NCI-H226 (cell line): ENCODE measurements at places on chromosomes 7 and 10.

- DNase-seq, result no peak
Measured at GRCh38 chr10:46239247-46239646, 47.5 kb upstream of the ANTXRL start.

GRCh38 chr10:11387551-11388222, 223.8 kb downstream of the USP6NL start:
- no peak for DNase-seq

GRCh38 chr7:51029131-51029530, 246.4 kb upstream of the GRB10 start:
- no peak for DNase-seq

GRCh38 chr7:155410431-155410830, 47.5 kb upstream of the EN2 start:
- DNase-seq, result no peak

DNA sequence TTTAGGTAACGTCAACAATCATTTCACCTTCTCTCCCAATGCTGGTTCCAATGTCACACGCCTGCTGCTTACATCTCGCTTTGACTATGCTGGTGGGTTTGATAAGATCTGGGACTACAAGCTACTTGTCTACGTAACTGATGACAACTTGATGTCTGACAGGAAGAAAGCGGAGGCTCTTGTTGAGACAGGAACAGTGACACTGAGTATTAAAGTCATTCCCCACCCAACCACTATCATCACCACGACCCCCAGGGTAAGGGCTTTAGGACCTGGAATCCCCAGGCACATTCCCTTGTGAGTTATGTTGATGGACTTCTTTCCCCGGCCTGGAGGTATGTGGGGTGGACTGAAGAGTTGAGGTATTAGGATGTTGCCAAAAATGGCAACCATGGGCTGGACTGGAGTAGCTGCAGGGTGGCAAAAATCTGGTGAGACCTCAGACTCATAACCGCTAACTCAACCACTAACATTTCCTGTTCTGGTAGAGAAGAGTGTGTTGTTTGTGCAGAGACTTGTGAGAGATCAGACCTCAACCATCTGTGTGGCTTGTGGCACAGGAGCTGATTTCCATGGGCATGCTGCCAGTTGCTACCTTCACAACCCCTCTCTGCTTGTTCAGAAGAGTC, 59.2 kb downstream of the CDHR3 start:
- DNase-seq, result no peak

DNA sequence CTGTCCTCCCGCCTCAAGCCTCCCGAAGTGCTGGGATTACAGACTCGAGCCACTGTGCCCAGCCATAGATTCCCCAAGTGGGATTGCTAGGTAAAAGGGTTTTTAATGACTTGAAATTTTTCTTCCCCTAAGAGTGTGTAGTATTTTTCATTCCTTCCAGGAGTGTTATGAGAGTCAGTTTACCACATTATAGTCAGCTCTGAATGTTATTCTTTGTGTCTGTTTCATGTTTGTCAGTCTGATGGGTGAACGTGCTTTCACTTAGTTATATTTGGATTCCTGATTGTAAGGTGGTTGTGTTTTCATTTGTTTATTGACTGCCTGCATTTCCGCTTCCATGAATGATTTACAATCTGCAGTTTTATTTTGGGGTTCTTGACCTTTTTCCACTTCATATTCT, 6.3 kb downstream of the ZNF212 start:
- no peak for DNase-seq

DNA sequence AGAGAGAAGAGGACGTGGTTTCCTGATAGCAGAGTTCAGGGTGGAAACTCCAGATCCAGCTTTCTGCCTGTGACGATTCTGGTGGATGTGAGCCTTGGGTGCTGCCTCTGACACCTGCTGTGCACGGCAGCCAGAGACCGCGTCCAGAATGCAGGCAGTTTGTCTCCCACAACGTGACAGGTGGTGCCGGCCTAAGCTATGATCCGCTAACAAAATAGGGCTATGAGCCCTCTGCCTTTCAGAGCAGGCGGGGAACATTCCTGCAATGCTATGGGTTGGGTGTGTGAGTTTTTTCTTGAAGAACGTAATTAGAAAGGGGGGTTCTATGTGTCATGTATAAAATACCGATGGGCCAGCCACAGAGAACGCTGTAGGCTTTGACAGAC, 297.3 kb upstream of the PRKCQ start:
- DNase-seq, result no peak

DNA sequence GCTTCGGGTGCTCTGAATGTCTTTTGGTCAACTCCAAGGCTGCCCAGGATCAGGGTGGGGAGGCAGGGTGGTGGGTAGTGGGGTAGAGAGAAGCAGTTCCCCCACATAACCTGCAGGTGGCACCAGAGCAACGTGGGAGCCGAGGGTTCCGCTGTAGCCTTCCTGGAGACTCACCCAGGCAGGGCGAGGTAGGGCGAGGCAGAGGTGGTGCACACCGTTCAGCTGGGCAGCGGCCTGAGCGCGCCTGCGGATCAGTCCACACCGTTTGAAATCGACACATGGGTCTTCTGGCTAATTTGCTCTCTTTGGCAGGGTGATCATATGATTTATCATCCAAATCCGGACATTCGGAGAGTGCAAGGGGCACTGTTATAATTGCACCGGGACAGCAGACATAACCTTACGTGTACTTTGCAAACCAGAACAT, 41.4 kb upstream of the MAP3K8 start:
- DNase-seq, result peak; percentile 9

DNA sequence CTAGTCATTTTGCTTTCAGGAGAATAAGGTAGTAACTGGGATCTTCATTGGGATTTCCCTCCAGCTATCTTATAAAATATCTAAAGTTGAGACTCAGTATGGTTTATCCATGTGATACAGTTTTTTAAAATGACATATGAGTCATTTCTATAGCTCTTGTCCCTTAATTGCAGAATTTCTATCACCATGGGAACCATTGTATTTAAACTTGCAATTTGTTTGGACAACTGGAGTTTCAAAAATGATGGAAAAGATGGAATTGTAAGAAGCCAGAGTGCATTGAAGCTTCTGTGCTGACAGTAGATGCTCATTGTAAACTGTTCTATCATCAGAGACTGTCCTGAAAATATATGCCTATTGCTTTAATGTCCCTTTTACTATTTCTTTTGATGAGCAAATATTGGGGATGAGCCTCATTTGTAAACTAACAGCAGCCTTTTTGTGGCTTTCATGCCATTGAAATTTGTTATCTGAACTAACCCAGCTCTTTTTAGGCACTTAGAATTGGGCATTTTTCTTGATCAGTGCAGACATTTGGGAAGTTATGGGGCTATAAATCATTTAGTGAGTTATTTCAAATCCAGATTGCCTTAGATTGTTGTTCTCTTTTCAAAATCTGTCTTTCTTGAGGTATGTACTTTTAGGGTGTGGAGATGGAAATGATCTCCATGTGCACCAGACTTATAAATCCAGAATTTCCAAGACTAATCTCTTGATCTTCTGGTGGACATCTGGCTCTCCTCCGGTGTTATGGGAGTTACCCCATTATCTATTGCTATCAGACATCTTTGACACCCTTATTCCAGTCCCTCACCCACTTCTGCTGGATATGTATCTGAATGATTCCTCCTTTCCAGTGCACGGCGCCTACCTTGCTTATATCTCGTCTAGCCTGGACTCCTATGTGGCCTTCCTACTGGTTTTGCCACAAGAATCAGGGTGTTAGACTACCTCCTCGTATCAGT, 159.0 kb downstream of the SND1 start:
- no peak for DNase-seq

GRCh38 chr10:64175271-64175962, 654.2 kb downstream of the REEP3 start:
- no peak for DNase-seq

DNA sequence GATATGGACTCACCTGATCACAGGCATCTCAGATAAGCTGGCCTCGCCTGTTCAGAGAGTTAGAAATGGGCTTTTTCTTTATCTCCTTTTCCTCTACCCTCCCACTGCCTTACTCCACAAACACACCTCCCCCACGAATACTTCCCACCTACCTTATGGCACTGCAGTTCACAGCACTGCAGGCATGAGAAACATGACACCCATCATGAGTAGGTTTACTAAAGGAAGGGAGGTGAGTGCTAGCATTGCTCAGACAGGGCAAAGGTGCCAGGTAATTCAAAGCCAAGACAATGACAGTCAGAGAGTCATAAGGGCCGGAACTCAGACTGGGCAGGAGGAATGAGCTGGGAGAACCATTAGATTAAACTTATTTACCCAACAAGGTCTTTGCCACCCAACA, 220.6 kb downstream of the FAM107B start:
- DNase-seq, result peak; percentile 90

- DNase-seq, result no peak
Measured at GRCh38 chr7:117072620-117073118, 119.4 kb downstream of the ST7 start.

DNA sequence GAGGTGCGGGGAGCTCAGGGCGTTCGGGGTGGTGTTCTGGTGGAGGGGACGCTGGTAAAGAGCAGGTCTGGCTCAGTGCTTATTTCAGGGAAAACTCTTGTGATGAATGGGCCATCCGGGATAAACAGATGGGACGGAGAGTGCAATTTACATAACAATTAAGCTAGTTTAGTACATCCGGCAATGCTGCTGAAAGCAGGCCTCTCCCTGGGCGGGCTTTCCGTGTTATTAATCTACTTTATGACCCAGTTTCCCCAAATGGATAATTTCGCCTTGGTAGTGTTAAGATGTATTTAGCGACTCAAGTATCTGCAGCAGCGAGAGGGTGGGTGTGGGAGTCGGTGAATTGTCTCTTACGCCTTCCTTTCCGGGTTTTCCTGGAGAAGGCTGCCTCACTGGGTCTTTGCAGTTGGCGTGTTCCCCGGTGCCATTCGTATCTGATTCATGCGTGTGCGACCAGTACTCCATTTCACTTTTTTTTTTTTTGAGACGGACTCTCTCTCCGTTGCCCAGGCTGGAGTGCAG, 25.2 kb downstream of the FOXK1 start:
- no peak for DNase-seq

DNA sequence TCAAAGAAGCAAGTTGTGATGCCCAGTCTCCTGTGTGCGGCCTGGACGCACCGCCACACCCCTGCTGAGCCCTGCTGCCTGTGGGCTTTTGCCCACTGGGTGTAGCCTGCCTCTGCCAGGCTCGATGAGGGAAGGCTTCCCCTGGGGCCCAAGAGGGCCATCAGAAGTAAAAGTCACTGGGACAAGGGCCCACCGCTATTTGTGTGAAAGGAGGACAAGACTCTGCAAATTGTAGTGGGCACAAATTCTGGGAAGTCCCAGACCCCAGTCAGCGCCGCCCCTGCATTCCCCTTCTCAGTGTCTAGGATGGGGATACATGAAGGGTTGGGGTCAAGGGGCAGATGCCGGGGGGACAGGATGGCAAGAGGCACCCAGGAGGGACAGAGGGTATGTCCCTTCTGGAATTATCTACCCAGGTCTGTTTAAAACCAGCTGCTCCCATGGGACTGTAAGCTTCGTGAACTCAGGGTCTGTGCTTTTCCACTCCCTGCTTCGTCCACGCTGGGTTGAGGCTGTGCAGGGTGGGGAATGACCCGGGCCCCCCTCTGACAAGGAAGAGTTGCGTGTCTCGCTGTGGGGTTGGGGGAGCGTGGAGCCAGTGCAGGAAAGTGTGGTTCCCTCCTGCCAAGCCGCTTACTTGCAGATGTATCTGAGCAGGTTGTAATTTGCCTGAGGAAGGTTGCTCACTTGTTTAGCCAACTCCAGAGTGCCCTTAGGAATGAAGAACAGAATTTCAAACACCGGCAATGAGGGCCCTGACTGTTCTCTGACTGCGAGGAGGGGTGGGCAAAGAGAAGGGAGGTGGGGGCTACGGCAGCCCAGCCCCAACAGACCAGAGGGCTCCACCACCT, 147.2 kb downstream of the MAPK8 start:
- DNase-seq, result no peak

- no peak for DNase-seq
Measured at GRCh38 chr10:104981995-104982394, 340.9 kb downstream of the SORCS3 start.

DNA sequence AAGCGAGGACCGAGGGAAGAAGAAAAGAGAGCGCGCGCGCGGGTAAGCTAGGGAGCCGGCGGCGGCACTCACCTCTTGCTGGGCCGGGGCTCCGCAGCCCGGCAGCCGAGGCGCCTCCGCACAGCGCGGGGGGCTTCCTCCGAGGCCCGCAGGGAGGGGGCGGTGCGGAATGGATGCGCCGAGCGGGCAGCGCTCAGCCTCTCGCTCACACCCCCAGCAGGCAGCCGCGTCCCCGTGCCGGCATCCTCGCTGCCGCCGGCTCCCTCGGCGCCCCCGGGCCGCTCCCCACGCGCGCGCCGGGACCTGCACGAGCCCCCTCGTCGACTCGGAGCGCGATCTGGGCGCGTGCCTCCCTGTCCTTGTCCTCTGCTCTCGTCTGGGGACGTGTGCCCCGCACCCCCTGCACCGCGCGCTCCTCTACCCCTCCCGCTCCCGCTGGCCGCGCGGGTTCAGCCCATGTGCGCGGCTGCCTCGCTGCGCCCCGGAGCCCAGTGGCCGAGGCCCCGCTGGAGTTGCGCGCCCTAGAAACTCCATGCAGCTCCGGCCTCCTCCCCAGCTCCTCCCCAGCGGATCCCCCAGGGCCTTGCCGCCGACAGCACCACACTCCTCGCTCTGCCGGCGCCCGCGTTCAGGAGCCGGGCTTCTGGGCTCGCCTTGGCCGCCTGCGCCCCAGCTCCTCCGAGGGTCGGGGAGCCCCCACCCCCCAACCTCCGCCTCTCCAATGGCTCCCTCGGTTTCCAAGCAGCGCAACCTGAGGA, 75.3 kb downstream of the CALN1 start:
- DNase-seq, result no peak

- no peak for DNase-seq
Measured at GRCh38 chr7:11681461-11681860, 150.5 kb downstream of the THSD7A start.

DNA sequence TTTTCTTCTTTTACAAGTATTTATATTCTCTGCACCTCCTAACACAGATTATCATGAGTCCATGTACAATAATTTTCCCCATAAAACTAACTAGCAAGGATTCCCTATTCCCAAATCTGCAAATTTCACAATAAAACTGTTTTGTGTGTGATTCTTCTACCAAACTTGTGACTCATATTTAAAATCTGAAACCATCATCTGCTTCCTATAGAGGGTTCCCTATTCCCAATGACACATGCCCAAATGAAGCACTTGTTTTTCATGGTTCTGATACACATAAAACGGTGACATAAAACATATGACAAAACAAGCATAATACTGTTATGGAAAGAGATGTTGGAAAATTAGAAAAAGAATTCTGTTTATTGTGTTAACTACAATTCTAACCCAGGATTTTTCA, 657.6 kb downstream of the PARD3 start:
- DNase-seq, result no peak

DNA sequence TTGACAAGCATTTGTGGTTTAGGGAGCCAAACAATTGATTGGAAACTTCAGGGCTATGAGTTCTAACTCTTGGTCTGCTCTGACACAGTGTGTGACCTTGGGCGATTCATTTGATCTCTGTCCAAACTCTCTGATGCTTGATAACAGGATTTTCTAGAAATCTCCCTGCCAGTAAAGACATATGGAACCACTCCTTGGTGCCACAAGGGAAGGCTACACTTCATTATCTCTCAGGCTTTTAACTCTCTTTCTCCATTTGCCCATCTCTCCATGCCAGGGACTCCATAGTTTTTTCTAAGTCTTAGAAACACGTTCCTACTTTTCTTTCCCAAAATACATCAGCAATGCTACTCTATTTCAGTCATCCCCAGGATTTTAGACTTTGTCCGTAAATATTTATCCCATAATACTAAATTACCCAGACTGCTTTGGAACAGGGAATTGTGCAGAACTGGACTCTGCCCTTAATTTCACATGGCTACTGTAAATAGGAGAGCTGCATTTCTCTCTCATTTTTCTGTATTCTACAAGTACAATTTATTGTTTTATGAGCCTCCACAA, 488.2 kb downstream of the SUGCT start:
- DNase-seq, result no peak

- DNase-seq, result peak; percentile 45
Measured at GRCh38 chr7:20280475-20281351, 50.0 kb upstream of the ITGB8 start.
